ENCODE measurements at places on chromosomes 6 and 20.
A peak's percentile ranks its signal among the peaks of the same experiment; 100 is the strongest.

- DNase-seq, result no peak
Observed at GRCh38 chr6:49570474-49571079, 20.1 kb downstream of the C6orf141 start.

- no peak for DNase-seq
Observed at GRCh38 chr20:54585217-54585616, 109.8 kb downstream of the DOK5 start.

DNA sequence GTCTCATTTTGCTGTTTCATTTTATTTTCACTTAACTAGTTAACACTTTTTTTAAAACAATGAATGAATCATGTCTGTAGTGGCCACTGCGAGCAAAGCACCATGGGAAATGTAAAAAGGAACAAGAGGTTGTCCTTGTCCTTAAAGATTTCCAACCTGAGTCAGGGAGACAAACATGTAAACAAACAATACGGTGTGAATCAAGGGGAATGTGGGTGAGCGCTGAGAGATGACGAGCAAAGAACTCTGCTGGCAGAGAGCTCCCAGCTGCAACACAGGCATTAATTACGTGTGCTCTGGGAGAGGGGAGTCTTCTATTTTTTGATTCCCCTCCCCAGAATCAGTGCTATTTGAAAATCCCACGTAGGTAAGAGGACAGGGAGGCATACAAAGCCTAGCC lies 84.3 kb downstream of the ATXN1 start:
- no peak for DNase-seq

DNA sequence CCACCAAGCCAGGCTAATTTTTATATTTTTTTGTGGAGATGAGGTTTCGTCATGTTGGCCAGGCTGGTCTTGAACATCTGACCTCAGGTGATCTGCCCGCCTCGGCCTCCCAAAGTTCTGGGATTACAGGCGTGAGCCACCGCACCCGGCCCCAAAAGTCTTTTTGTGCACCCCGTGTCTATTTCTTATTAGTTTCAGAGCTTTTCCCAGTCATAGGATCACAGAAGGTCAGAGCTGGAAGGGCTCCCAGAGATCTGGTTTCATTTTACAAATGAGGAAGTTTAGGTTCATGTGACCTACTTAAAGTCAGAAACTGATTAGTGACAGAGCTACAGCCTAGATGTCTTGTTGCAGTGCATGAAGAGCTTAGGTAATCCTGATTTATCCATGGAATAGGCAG lies 1.6 kb upstream of the OGFRL1 start:
- no peak for DNase-seq

DNA sequence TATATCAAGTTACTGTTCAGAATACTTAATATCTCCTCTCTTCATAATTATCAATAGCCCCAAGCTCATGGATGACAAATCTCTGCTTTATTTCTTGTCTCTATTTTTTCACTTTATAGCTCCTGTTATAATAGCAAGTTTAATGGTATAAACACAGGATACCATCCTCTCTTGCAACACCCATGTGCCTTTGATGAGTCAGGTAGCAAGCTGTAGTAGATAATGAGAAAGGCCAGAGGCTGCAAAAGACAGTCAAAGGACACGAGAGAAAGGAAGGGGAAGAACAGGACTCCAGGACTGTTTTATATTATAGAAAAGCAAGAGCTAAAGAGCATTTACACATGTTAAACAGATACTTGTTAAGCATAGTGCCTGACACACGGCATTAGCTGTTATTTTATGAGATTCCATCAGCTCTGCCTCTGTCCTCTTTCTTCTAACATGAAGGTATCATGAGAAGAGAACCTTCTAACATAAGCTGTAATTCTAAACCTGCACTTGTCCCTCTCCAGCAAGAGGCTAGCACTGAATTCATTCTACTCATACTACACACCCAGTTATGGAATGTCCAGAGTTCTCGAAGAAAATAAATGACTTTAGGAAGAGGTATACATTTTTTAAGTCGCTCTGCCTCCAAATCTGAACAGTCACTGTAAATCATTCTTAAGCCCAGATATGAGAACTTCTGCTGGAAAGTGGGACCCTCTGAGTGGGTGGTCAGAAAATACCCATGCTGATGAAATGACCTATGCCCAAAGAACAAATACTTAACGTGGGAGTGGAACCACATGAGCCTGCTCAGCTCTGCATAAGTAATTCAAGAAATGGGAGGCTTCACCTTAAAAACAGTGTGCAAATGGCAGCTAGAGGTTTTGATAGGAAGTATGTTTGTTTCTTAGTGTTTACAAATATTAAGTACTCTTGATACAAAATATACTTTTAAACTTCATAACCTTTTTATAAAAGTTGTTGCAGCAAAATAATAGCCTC lies 45.0 kb downstream of the NT5E start:
- no peak for DNase-seq

DNA sequence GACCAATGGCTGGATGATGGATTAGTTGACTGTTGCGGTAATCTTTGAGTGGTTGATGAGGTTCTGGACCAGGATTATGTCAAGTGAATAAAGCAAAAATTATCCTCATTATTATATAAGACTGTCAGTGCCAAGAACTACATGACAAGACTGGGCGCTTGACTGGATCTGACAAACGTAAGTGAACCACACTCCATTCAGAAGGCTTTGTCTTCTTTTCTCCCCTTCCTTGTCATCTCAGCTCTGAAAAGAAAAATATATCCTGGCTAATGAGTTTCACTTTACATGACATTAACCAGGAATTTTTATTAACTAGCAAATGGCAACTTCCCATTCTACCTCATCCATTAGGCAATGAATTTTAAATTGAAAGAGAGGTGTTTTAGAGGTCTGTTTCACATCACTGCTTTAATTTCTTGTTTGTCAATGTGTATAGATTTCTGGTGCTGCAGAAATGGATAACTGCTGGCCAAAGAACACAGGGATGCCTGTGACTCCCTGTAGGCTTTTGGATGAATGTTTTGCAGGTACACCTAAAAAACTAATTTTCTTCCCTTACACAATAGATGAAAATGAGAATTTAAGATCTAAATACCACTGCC lies 150.1 kb downstream of the ELOVL4 start:
- DNase-seq, result no peak

- DNase-seq, result no peak
Observed at GRCh38 chr6:47919875-47920274, 138.0 kb downstream of the OPN5 start.

GRCh38 chr6:125300992-125301434 lies 754 bp downstream of the HDDC2 start:
- DNase-seq, result no peak

DNA sequence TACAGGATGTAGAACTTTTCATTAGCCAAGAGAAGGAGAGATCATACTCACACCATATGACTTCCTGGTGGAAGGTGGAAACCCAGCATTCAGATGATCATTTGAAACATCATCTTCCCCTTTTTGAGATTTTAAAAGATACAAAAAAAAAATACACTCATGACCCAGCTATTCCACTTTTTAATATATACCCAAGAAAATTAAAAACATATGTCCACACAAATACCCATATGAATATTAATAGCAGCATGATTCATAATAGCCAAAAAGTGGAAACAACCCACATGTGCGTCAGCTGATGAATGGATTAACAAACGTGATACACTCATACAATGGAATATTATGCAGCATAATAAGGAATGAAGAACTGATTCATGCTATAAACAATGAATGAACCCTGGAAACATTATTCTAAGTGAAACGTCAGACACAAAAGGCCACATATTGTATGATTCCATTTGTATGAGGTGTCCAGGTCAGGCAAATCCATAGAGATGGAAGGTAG lies 130.0 kb upstream of the SGK1 start:
- no peak for DNase-seq

DNA sequence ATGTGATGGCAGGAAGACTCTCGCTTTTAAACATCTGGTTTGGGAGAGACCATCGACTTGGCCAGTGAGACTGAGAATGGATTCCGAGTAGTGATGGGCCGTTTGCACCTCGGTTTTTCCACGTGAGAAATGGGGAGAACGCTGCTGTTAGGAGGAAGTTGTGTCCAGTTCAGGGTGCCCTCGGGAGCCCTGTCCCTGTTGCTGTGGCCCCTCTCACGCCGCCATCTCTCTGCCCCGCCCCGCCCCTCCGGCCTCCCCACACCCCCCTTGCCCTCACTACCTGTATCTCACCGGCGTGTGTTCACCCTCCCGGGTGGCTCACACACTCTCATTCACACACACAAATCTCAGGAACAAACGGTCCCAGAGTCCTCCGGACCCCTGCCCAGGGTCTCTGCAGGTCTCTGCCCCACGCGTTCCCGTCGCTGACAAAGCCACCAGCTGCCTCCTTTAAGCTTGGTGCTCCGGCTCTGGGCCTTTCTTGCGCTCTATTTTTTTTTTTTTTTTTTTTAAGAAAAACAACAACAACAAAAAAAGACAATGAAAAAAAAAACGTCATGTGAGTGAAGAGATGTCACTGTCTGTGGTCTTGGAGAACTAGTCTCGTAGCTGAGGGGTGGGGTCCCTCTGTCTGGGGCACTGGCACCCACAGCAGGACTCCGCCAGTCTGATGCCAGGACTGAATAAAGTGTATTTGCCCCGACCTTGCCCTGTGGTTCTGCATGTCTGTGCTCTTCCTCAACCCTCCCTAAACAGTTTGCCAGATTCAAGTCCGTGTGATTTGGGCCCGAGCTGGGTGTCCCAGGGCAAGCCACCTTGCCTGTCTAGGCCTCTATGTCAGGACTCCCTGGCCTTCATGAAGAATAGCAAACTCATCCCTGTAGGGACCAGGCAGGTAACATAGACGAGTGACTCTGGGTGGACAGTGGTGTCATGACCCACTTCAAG lies 2.9 kb downstream of the SOX12 start:
- DNase-seq, result no peak

- no peak for DNase-seq
Observed at GRCh38 chr6:23534351-23534750, 591.7 kb upstream of the NRSN1 start.

DNA sequence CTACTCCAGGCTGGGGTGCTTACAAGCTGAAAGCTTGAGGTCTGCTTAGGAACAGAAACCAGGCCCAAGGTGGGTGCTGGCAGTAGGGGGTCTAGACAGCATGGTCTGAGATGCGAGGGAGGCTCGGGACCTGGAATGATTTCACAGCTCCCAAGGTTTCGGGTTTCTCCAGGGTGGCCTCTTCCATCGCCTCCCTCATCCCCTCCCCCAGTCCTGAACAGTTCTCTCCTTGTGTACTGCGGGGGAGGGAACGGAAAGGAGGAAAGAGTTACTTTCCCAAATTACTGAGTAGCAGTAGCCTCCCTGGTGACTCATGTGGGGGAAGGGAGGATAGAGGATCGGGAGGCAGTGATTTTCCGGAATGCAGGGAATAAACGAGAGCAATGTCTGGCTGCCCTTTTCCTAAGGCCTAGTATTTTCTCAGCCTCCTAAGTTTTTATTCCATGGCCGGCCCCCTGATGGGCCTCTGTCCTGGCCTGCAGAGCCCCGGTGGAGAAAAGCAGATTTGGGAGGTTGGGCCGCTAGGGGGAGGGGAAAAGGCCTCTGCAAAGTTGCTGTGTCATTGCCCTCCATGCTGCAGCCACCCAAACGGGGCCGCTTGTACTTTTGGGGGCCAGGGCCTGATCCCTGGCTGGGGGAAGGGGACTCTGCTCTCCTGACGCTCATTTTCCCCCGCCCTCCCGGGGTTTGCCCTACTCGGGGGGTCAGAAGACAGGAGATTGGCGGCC lies 1.5 kb downstream of the BRD2 start:
- DNase-seq, result peak; percentile 81

- no peak for DNase-seq
Observed at GRCh38 chr6:110055387-110055735, 77.2 kb downstream of the GPR6 start.

DNA sequence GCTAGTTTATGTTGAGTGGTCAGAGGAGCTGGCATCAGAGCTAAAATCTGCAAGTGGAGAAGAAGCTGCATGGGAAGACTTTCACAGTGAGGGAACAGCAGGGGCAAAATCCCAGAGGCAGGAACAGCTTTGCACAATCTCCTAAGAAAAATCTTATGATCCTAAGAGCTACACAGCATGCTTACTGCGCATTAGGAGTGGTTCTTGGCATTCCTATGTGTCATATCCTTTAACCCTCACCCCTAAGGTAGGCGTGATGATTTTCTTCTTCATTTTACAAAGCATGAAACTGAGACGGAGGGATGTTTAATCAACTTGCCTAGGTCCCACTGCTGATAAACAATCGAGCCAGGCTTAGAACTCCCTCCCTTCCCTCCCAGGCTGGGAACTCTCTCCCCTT lies 313.6 kb upstream of the SULF2 start:
- DNase-seq, result no peak

DNA sequence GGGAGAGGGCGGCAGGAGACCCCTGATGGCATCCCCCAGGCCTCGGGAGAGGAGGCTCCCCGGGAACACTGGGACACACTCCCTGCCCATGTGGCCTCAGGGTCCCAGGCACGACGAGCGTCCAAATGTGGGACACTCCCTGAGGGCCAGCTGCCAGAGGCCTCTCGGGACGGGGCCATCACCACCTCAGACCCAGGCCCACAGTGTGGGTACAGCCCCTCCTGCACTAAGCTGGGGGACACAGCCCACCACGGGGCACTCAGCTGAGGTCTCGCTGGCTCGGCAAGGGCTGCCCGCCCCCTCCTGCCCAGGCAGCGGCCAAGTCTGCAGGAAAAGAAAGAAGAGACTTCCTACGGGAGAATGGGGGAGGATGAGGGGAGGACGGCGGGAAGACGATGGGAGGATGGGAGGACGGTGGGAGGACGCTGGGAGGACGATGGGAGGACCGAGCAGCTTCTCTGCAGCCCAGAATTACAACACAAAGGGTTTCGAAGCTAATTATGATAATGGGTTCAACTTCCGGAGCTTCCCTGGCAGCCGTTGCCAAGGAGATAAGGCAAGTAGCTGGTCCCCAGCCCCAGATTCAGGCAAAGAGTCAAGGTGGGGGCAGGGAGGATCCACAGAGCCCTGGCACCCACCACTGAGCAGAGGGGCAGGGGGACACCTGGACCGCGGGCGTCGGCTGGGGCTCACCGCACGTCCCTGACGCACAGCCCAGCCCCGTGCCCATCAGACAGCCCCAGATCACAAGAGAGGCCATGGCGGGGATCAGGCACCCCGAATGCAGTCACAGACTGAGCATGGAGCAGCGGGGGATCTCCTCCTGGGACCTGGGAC lies 17.5 kb downstream of the KCNQ2 start:
- DNase-seq, result no peak

- no peak for DNase-seq
Observed at GRCh38 chr6:138970856-138971425, 17.1 kb downstream of the REPS1 start.

GRCh38 chr6:164700497-164700896 lies 608.9 kb downstream of the C6orf118 start:
- DNase-seq, result no peak

DNA sequence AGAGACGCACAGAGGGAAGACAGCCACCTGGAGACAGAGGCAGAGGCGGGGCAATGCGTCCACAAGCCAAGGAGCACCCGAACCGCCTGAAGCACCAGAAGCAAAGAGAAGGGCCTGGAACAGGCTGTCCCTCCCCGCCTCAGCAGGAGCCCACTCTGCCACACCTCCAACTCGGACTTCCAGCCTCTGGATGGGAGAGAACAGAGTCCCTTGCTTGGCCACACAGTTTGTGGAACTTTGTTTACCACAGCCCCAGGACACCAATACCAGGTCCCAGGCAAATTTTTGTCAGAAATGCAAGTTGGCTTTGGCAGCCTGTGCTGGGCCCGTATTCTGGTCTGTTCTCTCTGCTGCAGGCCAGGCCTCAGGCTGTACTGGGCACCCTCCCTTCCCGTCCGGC lies 87.5 kb upstream of the RPS6KA2 start:
- DNase-seq, result no peak
